ENCODE measurements at places on chromosomes 7 and 10. TPM values are rescaled to one million over a fixed set of nuclear protein-coding genes. Genes with fewer than 3 reads are reported as not detected.
A peak's percentile ranks its signal among the peaks of the same experiment; 100 is the strongest.

NME8 gene
- total RNA-seq = 1.3 TPM

TSPAN13 gene
- total RNA-seq = 121 TPM

KIF11 gene
- 3.0 TPM for total RNA-seq

JAKMIP3 gene
- 0.38 TPM for total RNA-seq

UROS gene
- 45.3 TPM for total RNA-seq

UBE2H gene
- 58.7 TPM for total RNA-seq

TAS2R40 gene
- total RNA-seq = not detected

PON3 gene
- 19.7 TPM for total RNA-seq

GRCh38 chr10:12511651-12512050 lies 162.3 kb downstream of the CAMK1D start:
- no peaks in the 10 kb centered on the region for H3K27me3 ChIP-seq
- H3K27ac ChIP-seq = no peak overlapping the region
- no peaks in the 10 kb centered on the region for H3K4me1 ChIP-seq

- H3K27ac ChIP-seq = no peak overlapping the region
- no peaks in the 10 kb centered on the region for H3K36me3 ChIP-seq
- no peaks in the 10 kb centered on the region for H3K27me3 ChIP-seq
- peak; percentile 24 for DNase-seq
- no peaks in the 10 kb centered on the region for H3K4me1 ChIP-seq
These were observed 30.8 kb upstream of the CACNB2 start for GRCh38 chr10:18109341-18109870.

DNA sequence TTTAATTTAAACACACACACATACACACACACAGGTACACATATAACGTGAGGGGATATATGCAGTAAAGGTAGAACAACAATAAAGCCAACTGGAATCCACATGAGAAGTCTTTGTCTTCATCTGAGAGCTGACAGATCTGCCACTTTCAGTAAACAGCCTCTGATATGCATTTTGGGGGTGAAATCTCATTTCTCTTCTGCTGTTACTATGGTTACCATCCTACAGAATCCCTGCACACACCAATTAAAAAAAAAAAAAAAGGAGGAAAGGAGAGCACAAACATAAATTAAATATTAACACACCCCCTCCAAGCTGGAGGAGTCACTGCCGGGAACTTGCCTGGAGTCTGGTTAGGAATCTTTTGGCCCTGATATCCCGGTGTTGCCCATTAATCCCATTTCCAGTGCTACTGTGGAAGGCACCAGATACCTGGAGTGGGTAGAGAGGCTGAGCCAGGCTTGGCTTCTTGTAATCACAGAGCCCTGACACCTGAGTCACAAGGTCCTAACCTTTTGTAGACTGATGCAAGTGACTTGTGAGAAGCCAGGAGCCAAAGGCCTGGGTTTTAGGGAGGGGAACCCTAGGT lies 169.1 kb downstream of the LHFPL3 start:
- DNase-seq = no peak
- no peaks in the 10 kb centered on the region for H3K27me3 ChIP-seq
- H3K4me1 ChIP-seq = no peaks in the 10 kb centered on the region
- no peaks in the 10 kb centered on the region for H3K36me3 ChIP-seq
- no peak overlapping the region for H3K27ac ChIP-seq

- no peaks in the 10 kb centered on the region for H3K27me3 ChIP-seq
- no peaks in the 10 kb centered on the region for H3K4me1 ChIP-seq
- no peak overlapping the region for H3K27ac ChIP-seq
- DNase-seq = no peak
- H3K4me3 ChIP-seq = no peak overlapping the region
These were observed 10.2 kb downstream of the PKD2L1 start for GRCh38 chr10:100319707-100320402.

DNA sequence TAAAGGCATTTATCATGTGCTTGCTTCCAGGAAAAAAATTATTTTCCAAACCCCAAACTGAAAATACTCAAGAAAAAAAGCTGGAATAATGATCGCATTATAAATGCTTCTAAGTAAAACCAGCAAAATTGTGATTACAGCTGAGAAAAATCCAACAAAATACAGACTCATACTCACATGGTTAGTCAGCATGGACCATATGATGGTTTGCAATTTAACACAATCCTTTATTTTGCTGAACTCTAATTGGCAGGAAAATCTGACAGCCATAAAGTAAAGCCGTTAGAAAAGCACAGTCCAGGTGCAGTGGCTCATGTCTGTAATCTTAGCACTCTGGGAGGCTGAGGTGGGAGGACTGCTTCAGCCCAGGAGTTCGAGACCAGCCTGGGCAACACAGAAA lies 59.6 kb downstream of the BRI3 start:
- no peaks in the 10 kb centered on the region for H3K27me3 ChIP-seq
- H3K36me3 ChIP-seq = no peaks in the 10 kb centered on the region
- no peak overlapping the region for H3K4me3 ChIP-seq
- DNase-seq = no peak
- no peaks in the 10 kb centered on the region for H3K4me1 ChIP-seq

DNA sequence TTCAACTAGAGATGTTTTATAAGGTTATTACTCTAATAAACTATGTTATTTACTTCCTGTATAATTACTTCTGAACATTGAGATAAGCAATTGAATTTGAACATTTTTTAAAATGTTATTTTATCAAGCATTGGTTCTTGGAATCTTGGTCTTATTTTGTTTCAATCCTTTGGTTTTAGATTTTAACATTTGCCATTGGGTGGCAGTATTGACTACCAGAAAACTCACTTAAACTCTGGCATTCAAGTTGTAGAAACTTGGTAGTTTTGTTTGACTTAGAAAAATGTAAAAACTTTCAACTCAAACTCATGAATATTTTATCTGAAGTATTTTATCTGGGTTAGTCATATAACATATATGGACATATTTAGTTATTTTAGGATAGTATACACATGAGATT lies 48.1 kb downstream of the ATRNL1 start:
- no peak overlapping the region for H3K27ac ChIP-seq
- H3K36me3 ChIP-seq = no peaks in the 10 kb centered on the region
- H3K27me3 ChIP-seq = no peaks in the 10 kb centered on the region
- no peak overlapping the region for H3K4me3 ChIP-seq
- H3K4me1 ChIP-seq = no peaks in the 10 kb centered on the region
- DNase-seq = no peak

DNA sequence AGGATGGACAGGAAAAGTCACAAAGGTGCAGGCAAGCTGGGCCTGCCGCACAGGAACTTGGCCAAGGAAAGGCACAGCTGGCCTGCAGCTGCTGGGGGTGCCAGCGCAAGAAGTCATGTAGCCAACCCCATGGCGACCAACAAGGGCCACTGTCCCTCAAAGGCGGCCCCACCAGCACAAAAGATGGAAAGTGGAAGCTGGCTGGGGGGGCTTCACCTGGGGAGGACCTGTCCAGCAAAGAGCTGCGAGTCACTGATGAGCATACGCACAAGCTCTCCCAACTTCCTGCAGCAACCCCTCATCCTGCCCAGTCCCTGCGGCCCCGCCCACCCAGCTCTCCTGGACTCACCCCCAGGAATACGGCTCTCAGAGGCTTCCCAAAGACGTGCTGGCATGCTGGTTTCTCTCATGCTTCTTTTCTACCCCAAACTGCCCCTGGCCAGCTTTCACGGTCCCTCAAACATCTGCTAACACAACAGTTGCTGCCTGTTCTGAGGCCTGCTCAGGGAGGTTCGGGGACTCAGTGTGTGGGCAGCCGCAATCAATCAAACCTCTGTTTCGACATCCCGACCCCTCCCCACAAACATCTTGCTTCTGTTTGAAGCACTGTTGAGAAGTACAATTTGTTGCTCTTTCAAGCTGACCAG lies 67.6 kb downstream of the FAM53B start:
- peaks cover 95% of the 10 kb centered on the region for H3K4me1 ChIP-seq
- peak overlapping the region; percentile 18 for H3K27ac ChIP-seq
- H3K4me3 ChIP-seq = no peak overlapping the region
- no peak for DNase-seq
- H3K27me3 ChIP-seq = no peaks in the 10 kb centered on the region
- peaks cover 6% of the 10 kb centered on the region for H3K36me3 ChIP-seq

GRCh38 chr10:58622246-58622645 lies 109.6 kb downstream of the BICC1 start:
- no peaks in the 10 kb centered on the region for H3K27me3 ChIP-seq
- no peak overlapping the region for H3K4me3 ChIP-seq
- H3K27ac ChIP-seq = no peak overlapping the region

DNA sequence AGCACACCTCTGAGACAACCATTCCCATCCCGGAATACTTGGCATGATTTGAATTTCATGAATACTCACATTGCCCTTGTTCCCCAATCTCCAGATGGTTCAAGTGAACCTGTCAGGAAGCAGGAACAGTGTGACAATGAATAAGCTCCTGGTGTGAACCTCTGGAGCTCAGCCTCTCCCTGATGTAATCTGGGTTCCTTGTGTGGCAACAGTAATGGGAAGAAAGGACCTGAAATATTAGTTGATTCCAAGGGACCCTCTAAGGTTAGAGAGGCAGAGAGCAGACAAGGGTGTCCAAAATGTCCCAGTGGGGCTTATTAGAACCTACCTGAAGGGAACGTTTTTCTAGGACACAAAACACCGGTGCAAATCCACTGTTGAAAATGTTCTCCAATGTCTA lies 8.5 kb downstream of the OR2A7 start:
- H3K36me3 ChIP-seq = no peaks in the 10 kb centered on the region
- H3K27ac ChIP-seq = no peak overlapping the region
- H3K27me3 ChIP-seq = no peaks in the 10 kb centered on the region
- H3K4me1 ChIP-seq = no peaks in the 10 kb centered on the region
- DNase-seq = no peak
- H3K4me3 ChIP-seq = no peak overlapping the region

GRCh38 chr7:23960361-23960760 lies 250.3 kb downstream of the STK31 start:
- H3K4me3 ChIP-seq = no peak overlapping the region
- H3K27me3 ChIP-seq = no peaks in the 10 kb centered on the region
- H3K36me3 ChIP-seq = no peaks in the 10 kb centered on the region
- no peak for DNase-seq

GRCh38 chr7:14065286-14065685 lies 75.8 kb upstream of the ETV1 start:
- H3K4me1 ChIP-seq = no peaks in the 10 kb centered on the region
- no peak for DNase-seq
- no peak overlapping the region for H3K27ac ChIP-seq
- H3K36me3 ChIP-seq = no peaks in the 10 kb centered on the region

- peak overlapping the region; percentile 78 for H3K27ac ChIP-seq
- DNase-seq = no peak
- H3K36me3 ChIP-seq = no peaks in the 10 kb centered on the region
- H3K27me3 ChIP-seq = no peaks in the 10 kb centered on the region
These were observed 103.9 kb downstream of the CTBP2 start for GRCh38 chr10:125056161-125057132.

DNA sequence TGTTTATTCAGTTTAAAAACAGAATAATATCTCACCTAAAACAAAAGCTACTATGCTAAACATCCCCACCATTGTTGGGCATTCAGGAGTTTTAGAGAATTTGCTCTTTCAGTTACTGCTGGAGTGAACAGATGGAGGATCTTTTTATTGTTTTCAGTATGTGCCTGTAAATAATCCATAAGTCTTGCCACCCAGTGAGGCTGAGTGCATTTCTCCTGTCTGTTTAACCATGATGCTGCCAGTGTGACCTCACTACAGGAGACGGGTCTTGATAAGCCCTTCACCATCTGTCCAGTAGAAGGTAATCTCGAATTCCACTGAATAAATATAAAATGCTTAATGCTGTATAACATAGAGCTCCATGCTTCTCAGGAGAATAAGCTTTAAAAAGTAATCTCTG lies 430.9 kb downstream of the POM121L12 start:
- H3K4me1 ChIP-seq = no peaks in the 10 kb centered on the region
- no peaks in the 10 kb centered on the region for H3K27me3 ChIP-seq
- DNase-seq = no peak
- H3K27ac ChIP-seq = no peak overlapping the region

DNA sequence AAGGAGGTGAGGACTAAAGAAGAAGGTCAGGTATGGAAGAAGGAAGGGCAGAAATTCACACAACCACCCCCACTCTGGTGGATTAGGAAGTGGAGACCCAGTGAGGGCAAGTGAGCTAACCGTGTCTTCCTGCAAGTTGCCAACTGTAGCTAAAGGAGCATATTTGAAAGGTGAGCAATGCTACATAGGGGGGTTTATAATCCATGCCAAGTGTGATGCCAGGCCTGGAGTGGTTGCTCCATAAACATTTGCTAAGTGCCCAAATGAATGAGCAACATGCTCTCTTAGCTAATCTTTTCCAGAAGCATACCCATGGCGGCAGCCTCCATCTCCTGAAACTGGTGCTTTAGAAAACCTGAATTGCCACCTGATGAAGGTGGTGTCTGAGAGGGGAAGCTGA lies 121.6 kb downstream of the LRRC18 start:
- no peaks in the 10 kb centered on the region for H3K4me1 ChIP-seq
- no peaks in the 10 kb centered on the region for H3K27me3 ChIP-seq
- no peak overlapping the region for H3K27ac ChIP-seq
- no peak overlapping the region for H3K4me3 ChIP-seq
- peaks cover 28% of the 10 kb centered on the region for H3K36me3 ChIP-seq

- H3K27me3 ChIP-seq = no peaks in the 10 kb centered on the region
- DNase-seq = peak; percentile 49
- no peaks in the 10 kb centered on the region for H3K4me1 ChIP-seq
- H3K4me3 ChIP-seq = no peak overlapping the region
- no peak overlapping the region for H3K27ac ChIP-seq
These were observed 139.2 kb downstream of the USP6NL start for GRCh38 chr10:11472158-11472753.

DNA sequence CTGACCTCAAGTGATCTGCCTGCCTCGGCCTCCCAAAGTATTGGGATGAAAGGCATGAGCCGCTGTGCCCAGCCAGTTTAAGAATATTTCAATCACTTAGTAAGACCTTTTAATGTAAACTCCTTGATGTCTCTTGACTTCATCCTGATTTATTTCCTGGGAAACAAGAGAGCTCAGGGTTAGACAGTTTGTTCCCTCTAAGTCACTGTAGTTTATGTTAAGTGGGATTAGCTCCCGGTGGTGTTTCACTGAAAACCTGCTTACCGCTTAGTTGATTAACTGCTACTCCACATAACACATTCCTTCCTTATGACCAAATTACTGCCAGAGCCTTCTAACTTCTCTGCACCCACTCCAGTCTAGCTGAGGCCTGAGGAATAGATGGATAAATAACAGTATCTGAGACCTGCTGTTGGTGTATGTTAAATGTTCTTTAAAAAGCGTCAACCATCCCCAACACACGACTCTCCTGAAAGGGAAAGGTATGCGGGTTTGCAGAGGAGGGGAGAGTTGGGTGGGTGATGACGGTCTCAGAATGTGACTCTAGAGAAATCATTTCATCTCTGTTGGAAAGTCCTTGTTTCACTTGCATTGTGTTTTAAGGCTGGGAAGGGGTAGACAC lies 48.7 kb downstream of the CREB3L2 start:
- no peaks in the 10 kb centered on the region for H3K36me3 ChIP-seq
- DNase-seq = peak; percentile 60
- no peak overlapping the region for H3K4me3 ChIP-seq
- H3K4me1 ChIP-seq = peaks cover 44% of the 10 kb centered on the region
- H3K27ac ChIP-seq = peak overlapping the region; percentile 63

- H3K36me3 ChIP-seq = no peaks in the 10 kb centered on the region
- no peaks in the 10 kb centered on the region for H3K4me1 ChIP-seq
- no peaks in the 10 kb centered on the region for H3K27me3 ChIP-seq
- no peak overlapping the region for H3K4me3 ChIP-seq
These were observed 91.7 kb downstream of the MAD1L1 start for GRCh38 chr7:2141021-2141410.
